AG04450 (cell line): ENCODE measurements at places on chromosomes 7 and 10.
A peak's percentile ranks its signal among the peaks of the same experiment; 100 is the strongest.

- DNase-seq = peak; percentile 20
These were observed 12.5 kb downstream of the SFRP5 start for GRCh38 chr10:97759158-97759887.

DNA sequence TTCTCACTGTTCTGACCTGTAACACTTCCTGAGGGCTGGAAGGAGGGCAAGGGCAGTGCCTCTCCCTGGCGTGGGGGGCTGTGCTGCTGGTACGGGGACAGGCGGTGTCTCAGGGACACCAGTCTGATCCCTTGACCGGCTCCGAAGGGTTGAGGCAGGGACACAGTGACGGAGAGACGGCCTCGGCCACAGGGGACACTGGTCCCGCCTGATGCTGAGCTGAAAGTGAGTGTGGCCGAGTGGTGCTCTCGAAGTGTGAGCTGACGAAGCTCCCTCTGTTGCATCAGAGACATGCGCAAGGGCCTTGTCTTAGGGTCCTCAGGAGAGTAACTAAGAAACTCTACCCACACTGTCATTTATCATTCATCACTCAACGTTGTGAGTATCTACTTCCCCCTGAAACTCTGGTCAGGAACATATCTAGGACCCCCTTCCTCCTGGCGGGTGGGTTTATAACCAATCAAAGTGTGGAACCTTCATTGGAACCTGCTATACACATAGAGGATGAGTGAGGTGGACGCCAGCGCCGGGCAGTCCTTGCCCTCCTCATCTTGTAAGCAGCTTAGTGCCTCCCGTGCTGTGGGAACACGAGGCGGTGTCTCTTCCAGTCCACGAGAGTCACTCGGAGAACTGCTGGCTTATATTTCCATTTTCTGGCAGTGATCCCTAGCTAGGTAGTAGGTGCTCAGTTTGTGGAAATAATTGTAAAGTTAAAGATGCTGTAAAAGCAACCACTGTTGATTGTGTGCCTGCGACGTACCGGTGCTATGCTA lies 283.1 kb downstream of the DNAJB6 start:
- no peak for DNase-seq

DNA sequence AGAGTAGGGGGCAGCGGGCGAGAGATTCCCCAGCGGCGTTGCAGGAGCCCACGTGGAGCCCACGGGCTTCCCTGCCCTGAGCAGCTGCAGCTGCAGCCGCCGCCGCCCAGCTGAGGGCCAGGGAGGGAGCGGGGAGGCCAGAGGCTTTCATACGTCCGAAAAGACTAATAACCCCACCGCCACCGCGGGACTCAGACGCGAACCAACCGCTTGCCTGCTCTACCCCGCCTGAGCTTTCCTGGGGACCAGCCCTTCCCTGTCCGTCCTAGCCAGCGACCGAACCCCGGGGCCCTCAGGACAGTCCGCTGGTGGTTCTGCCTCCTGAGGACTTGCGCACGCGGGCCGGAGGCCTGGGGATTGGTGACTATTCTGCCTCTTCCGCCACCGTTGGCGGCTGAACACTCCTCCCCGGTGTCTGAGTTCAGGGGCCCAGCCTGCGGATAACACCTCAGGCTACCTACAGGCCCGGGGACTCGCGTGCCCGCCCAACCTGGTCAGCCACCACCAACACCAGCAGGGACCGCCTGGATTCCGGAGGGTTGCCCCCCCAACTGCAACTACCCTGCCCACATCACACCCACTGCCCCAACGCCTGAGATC lies 18.4 kb downstream of the IFT22 start:
- DNase-seq = no peak

DNA sequence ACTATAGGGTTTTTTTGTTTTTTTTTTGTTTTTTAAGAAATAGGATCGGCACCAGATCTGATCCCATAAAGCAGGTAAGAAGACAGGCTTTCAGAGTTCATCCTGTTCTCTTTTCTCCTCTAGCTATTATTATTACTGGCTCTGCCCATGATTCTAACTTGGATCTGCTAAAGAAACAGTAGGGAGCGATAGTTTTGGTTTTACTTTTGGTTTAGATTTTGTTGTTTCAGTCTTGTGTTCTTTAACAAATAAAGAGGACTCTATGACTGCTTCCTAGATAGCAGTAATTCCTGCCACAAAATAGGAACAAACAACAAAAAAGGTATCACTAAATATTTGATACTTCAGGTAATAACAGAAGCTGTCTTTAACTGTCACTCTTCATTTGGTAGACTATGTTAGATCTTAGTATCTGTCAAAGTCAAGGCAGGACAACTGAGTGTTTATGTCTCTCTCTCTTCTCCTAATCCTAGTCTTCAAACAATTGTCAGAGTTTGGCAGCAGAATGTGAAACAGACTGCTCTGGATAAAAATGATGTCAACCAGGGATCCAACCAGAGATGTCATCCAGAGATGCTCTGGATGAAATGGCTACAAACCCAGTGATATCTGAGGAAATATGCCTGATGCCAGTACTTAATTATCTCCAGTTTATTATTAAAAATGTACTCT lies 99.8 kb downstream of the KMT2C start:
- no peak for DNase-seq

DNA sequence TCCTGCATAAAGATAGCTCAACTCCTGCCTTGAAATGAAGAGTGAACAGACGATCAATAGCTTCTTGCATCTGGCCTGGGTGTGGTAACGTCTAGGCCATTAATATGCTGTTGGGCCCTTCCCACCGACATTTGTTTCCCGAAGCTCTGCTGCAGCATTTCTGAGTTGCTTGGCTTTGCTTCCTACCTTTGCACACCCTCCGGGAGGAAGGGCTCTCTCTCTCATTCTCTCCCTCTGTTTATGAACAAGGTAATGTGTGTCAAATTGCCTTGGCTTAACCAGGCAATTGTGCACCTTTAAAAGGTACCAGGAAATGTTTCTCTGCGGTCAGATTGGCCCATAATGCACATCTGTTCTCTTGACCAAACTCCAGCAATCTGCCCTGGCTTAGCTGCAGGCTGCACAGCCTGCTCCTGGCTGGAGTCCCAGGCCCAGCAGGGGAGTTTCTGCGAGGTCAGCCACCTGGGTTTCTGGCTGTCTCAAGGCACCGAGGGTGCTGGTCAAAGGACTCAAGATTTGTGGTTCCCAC lies 223.7 kb downstream of the SNX10 start:
- DNase-seq = no peak

DNA sequence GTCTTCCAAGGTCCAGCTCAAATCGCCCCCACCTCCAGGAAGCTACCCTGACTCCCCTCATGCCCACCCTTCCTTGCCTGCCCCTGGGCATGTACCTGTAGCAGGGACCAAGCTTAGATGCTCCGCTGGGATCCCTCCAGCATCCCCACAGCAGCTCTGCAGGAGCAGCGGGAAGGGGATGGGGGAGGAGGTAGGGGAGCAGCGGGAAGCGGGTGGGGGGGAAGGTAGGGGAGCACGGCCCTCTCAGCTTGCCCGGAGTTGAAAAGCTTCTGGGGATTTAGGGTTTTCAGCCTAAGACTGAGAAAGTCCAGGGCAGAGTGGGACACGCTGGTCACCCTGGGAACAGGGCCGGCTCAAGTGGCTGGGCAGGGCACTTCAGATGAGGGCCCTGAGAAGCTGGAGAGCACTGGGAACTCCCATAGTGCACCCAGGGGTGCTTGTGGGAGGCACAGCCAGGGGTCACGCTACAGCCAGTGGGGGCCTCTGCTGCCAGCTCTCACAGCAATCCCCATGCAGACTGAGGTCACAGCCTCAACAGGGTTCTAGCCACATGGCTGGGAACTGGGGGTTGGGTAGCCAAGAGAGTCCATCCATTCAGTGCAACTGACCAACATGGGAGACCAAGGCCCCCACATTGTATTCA lies 13.4 kb downstream of the WDR86 start:
- DNase-seq = no peak

DNA sequence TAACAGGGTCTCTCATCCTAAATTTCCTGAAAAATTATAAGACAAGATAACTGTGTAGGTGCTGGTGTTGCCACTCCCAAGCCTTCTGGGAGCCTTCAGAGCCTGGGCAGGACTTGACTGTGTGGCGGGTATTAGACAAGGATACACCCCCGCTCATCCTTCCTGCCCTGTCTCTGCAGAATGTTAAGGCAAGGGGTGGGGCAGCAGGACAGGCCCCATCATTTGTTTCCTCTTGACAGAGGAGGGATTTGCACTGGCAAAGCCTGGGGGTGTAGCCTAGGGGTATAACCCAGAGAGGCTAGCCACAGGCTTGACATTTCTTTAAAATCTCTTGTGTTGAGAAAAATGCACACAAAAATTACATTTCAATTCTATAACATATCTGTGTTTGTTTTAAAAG lies 63.5 kb downstream of the GOLGA7B start:
- DNase-seq = no peak

- DNase-seq = no peak
These were observed 252.8 kb downstream of the DPP6 start for GRCh38 chr7:154304740-154305700.

DNA sequence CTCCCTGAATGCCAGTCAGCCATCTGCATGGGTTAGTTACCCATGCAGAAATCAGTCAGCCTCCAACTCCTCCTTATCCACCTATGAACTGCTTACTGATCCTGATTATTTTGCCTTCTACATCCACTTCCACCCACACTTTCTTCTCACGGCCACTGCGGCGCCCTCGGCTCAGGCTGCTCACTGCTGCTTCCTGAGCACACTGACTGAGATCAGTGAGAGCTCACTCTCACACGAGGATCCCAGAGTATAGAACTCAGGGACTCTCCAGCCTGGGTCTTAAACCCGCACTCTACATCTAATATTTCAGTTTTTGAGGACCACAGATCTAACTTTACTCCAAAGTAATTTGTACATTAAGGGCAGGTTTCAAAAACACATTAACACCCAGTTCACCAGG lies 64.4 kb downstream of the GRB10 start:
- DNase-seq = no peak

DNA sequence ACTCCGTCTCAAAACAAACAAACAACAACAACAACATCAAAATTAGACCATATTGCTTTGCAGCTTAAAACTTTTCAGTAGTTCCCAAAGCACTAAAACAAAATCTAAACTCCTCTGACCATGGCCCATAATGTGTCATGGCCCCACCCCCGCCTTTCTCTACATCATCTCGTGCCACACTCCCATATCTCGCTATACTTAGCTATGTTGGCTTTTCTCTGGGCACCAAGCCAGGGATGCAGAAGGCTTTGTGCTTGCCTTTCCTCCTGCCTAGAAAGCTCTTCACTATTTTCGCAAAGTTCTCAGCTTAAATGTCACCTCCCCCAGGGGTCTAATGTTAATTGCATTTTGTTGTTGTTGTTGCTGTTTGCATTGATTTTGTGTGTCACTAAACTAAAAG lies 15.1 kb upstream of the SLC16A12 start:
- no peak for DNase-seq

DNA sequence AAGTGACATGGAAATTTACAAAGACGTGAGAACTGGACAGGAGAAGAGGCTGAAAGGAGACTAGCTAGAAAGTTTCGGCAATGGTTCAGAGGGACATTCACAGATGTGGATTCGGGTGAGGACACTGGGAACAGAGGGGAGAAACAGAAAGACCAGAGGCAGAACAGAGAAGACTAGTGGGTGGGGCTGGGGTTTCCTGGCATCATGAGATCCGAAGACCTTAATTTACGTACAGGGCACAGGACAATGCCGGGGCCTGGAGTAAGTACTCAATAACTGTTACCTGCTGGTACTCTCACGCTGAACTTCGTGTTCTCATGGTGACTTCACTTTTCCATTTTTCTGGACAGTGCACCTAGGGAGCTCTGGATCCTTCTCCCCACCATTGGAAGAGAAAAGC lies 53.5 kb downstream of the VOPP1 start:
- no peak for DNase-seq

DNA sequence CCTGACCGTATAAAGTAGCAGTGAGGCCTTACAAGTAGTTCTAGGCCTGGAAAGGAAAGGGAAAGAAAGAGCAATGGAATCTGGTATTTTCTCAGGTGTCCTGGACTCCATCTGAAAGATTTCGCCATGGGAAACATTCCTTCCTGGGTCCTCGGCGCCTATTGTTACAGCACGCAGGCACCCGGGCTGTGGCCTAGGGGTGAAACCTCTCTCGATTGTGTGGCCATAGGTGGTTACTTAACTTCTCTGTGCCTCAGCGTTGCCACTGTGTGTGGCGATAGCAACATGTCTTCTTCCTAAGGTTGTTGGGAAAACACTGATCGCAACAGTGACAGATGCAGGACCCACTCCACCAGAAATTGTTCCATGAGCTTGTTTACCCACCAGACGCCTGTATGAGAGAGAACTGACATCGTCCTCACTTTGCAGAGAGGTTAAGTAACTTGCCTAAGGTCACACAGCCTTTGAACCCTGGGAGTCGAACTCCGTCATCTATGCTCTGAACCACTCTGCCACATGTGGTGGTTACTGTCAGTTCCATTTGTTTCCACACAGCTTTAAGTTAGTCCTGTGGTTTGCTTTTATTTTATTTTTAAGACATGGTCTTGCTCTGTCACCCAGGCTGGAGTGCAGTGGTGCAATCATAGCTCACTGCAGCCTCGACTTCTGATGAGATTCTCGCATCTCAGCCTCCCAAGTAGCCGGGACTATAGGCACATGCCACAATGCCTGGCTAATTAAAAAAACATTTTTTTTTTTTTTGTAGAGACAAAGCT lies 73.4 kb downstream of the LHPP start:
- DNase-seq = no peak

DNA sequence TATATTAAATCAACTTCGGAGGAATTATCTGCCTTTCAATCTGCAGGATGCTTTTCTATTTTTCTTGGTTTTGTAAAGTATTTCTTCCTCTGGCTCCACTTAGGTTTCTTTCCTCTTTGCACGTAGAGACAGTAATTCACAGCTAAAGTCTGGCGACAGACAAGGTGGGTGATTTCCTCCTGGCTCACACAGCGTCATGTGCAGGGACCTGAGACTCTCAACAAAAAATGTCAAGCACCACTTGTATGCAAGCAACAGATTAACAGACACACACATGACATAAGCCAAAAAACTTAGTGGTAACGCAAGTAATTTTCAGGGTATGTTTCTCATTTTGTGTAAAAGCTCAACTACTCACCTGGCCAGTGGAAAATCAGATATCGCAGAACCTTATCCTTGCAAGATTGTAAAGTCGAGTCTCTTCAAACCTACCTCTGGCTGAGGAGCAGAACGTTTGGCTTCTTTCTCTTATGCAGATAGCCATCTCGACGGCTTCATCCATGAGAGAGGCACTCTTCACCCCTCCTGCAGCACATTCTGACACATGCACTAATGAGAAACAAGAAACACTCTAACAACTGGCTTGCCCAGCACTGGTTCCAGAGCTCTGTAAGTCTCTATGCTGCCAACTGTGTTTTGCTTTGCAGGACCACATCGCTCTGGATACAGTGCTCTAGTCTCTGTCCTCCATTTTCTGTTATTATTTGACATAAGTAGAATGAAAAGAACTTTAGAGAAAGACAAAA lies 188.0 kb downstream of the CDCA7L start:
- DNase-seq = no peak
